ENCODE measurements at places on chromosomes 7 and 10.

GRCh38 chr10:22978287-22978686, 50.4 kb downstream of the ARMC3 start:
- DNase-seq: no peak

GRCh38 chr7:92790992-92791391, 45.4 kb downstream of the CDK6 start:
- DNase-seq: no peak

DNA sequence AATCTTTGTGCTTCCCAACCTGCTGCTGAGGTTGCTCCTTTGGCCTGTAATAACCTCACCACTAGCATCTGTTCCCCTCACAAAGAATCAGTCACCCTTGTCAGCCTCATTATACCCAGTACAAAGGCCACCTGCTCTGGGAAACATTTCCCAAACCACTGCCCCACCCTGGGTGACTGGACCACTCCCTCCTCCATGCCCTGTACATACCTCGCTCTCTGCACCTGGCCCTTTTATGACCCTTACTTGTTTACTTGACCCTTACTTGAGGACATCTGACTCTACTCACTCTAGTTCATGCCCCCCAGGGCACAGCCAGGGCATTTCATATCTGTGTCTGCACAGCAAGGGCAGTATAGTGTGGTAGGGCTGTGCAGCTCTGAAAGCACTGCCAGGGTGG, 21.4 kb upstream of the AOC1 start:
- no peak for DNase-seq

DNA sequence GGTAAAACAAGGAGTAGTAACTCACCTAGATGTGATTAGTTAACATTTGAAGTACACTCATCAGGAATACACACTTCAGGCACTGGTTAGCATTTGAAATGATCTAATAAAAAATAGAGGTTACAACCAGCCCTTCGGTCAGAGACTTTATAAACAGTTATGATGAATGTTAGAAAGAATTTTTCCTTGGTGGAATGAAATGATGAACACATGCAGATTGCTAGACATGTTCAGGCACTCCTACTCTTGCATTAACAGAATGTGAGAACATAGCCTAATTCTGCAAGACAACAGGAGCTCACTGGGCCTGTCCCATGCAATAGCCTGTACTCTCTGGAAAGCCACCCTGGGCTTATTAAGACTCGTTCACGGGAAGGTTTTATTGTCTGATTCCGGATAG, 47.3 kb upstream of the TECTB start:
- no peak for DNase-seq

GRCh38 chr10:67506757-67507091, 189.3 kb downstream of the CTNNA3 start:
- DNase-seq: no peak

DNA sequence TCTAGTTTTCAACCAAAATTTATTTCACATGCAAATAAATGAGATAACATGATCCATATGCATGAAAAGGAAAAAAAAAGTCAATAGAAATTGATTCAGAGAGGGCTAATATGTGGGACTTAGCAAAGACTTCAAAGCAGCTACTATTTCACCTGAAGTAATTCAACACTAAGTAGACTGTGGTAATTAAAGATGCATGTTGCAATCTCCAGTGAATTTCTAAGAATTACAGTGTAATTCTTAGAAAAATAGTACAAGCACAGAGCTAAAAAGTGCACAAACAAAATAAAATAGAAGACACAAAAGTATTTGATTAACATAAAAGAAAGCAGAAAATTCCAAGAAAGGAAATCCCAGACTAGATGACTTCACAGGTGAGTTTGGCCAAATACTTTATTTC, 25.7 kb downstream of the GPR22 start:
- no peak for DNase-seq

GRCh38 chr10:81403451-81403850, 471.5 kb upstream of the NRG3 start:
- DNase-seq: no peak

- DNase-seq: no peak
Observed at GRCh38 chr7:131010717-131011431, 276.9 kb upstream of the KLF14 start.

- no peak for DNase-seq
Observed at GRCh38 chr10:129926066-129927055, 37.7 kb downstream of the EBF3 start.

GRCh38 chr10:73553761-73554160, 37.4 kb downstream of the USP54 start:
- DNase-seq: no peak

Data from skeletal muscle cell (primary cell).